ENCODE measurements at places on chromosomes 12 and 14.
A peak's percentile ranks its signal among the peaks of the same experiment; 100 is the strongest.

DNA sequence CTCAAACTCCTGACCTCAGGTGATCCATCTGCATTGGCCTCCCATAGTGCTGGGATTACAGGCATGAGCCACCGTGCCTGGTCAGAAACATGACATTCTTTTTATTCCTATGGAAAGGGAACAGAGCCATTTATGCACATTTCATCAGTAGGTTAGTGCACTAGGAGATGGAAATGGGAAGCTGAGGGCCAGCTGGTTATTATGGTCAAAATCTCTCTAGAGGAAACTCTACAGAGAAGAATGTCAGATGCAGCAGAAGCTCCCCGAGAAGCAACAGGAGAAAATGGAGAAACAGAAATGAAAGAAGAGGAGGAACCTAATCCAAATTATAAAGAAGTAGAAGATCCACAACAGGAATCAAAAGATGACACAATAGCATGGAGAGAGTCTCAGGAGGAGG, 2.7 kb downstream of the CFAP251 start:
- H3K4me3 ChIP-seq, result no peak overlapping the region
- H3K27me3 ChIP-seq, result no peaks in the 10 kb centered on the region
- H3K36me3 ChIP-seq, result no peaks in the 10 kb centered on the region
- H3K4me1 ChIP-seq, result no peaks in the 10 kb centered on the region
- DNase-seq, result no peak
- H3K27ac ChIP-seq, result no peak overlapping the region

DNA sequence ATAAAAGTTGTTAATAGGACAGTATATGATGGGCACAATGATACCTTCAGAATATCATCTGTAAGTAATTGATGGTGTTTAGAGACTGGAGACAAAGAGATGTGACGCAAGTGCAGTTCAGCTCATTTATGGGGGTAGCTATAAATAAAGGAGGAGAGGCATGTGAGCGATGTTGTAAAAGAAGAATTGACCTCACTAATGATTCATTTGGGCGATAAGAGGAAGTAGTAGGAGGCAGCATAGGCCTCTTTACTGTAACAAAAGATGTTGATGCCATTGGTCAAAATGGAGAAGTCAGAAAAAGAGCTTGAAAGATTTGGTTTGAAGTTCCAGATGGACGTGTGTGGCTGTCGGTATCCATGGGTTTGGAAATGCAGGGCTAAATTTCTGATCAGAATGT, 70.0 kb downstream of the FLRT2 start:
- no peak for DNase-seq
- H3K27me3 ChIP-seq, result no peaks in the 10 kb centered on the region
- H3K27ac ChIP-seq, result no peak overlapping the region
- H3K4me3 ChIP-seq, result no peak overlapping the region

GRCh38 chr12:1808798-1809480, 11.4 kb upstream of the LRTM2 start:
- no peaks in the 10 kb centered on the region for H3K4me1 ChIP-seq
- no peaks in the 10 kb centered on the region for H3K27me3 ChIP-seq

DNA sequence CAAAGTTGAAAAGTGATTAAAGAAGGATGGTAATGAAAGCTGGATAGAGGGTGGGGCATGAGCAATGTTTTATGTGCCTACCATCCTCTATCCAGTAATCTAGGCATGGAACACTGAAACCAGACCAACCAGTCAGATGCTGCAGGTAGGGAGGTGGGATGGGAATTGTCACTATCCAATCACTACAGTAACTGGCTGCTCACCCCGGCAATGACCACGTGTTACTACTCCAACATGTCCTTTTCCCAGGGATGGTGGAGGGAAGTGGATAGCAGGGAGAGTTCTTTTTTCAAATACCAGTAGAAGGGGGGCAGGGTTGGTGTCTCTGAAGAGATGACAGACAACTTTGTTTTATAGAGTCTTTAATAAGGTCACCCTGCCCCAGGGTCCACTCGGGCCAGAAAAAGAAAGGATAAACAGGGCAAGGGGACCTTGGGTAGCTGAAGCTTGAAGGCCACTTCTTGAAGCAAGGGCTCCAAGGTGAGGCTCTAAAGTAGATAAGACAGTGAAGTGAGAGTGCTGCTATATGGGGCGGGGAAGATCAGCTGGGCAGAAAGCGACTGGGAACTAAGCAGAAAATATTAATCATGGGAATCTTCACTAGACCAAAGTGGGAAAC, 14.7 kb upstream of the CDH24 start:
- peak overlapping the region; percentile 89 for H3K27ac ChIP-seq
- no peak for DNase-seq
- H3K4me1 ChIP-seq, result peaks cover 11% of the 10 kb centered on the region

DNA sequence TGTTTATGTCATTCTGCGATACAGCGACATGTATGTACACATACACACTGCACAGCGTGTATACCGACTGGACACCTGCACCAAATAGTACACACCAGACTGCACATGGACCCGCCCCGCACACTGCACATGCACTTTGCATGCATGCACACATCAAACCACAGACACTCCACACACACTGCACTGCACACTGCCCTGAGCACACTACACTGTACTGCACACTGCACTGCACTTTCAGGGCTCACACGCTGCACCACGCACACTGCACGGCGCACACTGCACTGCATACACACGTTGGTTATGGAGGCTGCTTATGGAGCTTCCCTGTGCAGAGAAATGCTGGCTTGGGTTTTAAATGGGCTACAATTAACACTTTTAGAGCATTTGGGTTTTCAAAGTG, 1.6 kb downstream of the PAPLN start:
- no peak overlapping the region for H3K4me3 ChIP-seq
- peaks cover 15% of the 10 kb centered on the region for H3K4me1 ChIP-seq
- peak overlapping the region; percentile 65 for H3K27ac ChIP-seq

DNA sequence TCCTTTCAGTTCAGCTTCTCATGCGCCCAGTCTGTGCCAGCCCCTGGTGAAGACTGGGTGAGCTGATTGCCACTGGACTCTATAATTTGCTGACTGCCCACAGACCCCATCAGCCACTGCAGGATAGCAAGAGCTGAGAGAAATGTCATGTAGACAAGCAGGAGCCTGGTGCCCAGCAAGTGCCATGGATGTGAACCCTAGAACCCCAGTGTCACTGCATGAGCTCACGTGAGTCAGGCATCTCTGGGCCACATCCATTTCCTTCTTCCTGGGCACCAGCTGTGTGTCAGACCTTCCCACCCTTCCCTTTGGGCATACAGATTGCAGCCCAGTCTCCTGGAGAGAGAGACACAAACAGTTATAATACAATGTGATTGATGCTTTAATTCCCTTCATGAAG, 73.8 kb downstream of the NTF3 start:
- no peaks in the 10 kb centered on the region for H3K36me3 ChIP-seq
- no peaks in the 10 kb centered on the region for H3K27me3 ChIP-seq
- no peak for DNase-seq
- no peak overlapping the region for H3K27ac ChIP-seq
- H3K4me3 ChIP-seq, result no peak overlapping the region

GRCh38 chr14:26525085-26525484, 72.7 kb downstream of the NOVA1 start:
- H3K4me1 ChIP-seq, result no peaks in the 10 kb centered on the region
- H3K36me3 ChIP-seq, result no peaks in the 10 kb centered on the region
- DNase-seq, result no peak
- H3K27me3 ChIP-seq, result no peaks in the 10 kb centered on the region
- no peak overlapping the region for H3K27ac ChIP-seq

DNA sequence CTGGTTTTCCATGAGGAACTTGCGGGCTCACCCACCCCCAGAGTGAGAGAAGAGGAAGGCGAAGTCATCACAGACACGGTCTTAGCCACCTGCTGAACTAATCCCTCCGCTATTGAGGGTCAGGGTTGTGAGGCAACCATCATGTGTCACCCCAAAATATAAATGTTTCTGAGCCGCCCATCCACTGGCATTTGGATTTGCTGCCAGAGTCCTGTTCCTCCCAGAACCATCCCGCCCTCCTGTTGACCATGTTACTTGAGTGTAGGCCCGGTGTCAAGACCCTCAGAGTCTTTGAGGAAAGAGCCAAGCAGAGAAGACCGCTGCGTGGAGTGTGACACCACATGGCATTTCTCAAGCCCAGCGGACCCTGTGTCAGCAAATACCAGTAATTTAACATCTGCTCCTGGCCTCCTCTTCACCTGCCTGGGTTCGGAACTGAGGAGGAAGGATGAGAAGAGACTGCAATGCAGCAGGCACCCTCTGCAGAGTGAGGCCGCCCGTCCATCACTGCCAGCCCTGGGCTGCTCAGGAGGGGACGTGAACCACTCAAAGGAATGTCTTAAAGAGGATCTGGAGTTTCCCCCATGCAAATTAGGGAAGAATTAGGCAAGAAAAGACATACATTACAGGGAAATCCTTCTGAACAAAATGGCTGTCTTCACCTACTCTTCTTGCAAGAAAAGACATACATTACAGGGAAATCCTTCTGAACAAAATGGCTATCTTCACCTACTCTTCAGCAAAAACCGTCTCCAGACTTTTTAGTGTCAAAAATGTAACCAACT, 100.4 kb downstream of the FBXL14 start:
- H3K4me3 ChIP-seq, result no peak overlapping the region
- no peaks in the 10 kb centered on the region for H3K36me3 ChIP-seq
- H3K27ac ChIP-seq, result no peak overlapping the region
- H3K27me3 ChIP-seq, result no peaks in the 10 kb centered on the region
- no peak for DNase-seq

DNA sequence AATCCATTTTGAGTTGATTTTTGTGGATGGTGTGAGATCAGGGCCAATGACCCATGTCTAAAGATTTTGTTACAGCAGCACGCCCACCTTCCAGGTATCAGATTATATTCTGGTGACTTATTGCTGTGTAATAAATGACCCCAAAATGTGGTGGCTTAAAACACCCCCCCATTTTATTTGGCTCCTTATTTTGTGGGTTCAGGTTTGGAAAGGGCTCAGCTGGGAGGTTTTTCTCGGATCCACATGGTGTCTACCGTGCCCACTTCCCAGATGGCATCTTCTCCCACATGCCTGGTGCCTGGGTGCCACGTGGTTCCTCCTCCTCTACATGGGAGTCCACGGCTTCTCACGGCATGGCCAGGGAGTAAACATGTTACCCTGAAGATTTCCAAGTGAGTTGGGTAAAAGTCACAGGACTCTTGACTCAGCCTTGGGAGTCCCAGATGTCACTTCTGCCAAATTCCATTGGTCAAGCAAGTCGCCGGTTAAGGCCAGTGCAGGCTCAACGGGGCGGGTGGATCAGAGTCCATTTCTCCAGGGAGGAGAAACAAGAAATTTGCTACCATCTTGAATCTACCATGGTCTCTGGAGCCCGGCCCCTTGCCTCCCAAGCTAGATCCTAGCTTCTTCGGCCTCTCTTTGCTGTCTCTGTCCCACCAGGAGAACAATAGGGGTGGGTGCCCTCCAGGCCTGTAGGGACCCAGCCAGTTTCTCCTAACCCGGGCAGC, 214.3 kb downstream of the KIF26A start:
- DNase-seq, result peak; percentile 2
- H3K36me3 ChIP-seq, result no peaks in the 10 kb centered on the region
- H3K4me1 ChIP-seq, result no peaks in the 10 kb centered on the region
- H3K4me3 ChIP-seq, result no peak overlapping the region

GRCh38 chr12:74259199-74259598, 278.4 kb upstream of the ATXN7L3B start:
- no peak overlapping the region for H3K4me3 ChIP-seq
- no peak overlapping the region for H3K27ac ChIP-seq
- no peak for DNase-seq
- H3K27me3 ChIP-seq, result no peaks in the 10 kb centered on the region

- no peak overlapping the region for H3K4me3 ChIP-seq
- H3K27me3 ChIP-seq, result no peaks in the 10 kb centered on the region
- no peak overlapping the region for H3K27ac ChIP-seq
- H3K36me3 ChIP-seq, result no peaks in the 10 kb centered on the region
- no peaks in the 10 kb centered on the region for H3K4me1 ChIP-seq
- DNase-seq, result no peak
Measured at GRCh38 chr14:99075061-99075460, 196.9 kb downstream of the BCL11B start.

DNA sequence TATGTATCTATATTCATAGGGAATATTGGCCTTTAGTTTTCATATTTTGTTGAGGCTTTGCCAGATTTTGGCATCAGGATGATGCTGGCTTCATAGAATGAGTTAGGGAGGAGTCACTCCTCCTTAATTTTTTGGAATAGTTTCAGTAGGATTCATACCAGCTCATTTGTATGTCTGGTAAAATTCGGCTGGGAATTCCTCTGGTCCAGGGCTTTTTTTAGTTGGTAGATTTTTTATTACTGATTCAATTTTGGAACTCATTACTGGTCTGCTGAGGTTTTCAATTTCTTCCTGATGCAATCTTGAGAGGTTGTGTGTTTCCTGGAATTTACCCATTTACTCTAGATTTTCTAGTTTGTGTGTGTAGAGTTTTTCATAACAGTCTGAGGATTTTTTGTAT, 175.2 kb downstream of the EPS8 start:
- H3K27me3 ChIP-seq, result no peaks in the 10 kb centered on the region
- H3K4me3 ChIP-seq, result no peak overlapping the region
- no peaks in the 10 kb centered on the region for H3K36me3 ChIP-seq
- H3K4me1 ChIP-seq, result no peaks in the 10 kb centered on the region

DNA sequence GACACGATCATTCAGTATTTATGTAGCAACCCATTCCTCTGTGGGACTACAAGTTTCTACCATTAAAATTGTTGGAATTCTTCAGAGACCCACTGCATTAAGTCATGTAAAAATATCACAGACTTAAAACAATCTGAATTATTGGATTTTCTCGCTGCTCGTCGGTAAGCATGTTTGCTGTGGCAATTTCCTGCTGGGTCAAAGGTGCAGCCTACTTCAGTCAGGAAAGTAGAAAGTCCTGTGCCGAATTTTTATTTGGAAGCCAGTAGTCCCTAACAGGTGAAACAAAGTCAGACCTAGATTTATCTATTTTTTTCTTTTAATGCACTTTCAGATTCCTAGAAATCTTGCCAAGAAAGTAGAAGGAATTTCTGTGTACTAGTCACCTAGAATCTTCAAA, 110.4 kb upstream of the MYL2 start:
- no peak overlapping the region for H3K4me3 ChIP-seq
- no peak overlapping the region for H3K27ac ChIP-seq
- no peak for DNase-seq
- H3K4me1 ChIP-seq, result peaks cover 14% of the 10 kb centered on the region
- no peaks in the 10 kb centered on the region for H3K36me3 ChIP-seq
- H3K27me3 ChIP-seq, result peaks cover 4% of the 10 kb centered on the region

DNA sequence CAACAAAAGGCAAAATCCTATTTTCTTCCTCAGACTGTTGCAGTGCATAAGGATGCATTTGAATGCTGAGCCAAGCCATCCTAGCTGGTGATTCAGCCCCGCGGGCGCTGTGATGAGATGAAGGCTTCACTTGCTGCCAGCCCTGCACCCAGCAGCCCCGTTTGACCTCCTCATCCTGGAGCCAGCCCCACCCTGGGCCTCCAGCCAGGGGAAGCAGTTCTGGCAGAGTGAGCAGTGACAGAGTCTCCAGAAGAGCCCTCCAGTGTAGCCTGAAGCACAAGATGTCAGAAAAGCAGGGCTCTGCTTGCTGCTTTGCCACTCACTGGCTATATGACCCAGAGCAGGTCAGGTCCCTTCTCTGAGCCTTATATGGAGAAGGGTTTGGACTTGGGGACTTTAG, 96.2 kb upstream of the HSPB8 start:
- H3K4me1 ChIP-seq, result no peaks in the 10 kb centered on the region
- H3K27ac ChIP-seq, result no peak overlapping the region
- H3K27me3 ChIP-seq, result no peaks in the 10 kb centered on the region
- H3K36me3 ChIP-seq, result no peaks in the 10 kb centered on the region
